Right kidney (tissue), 9 donors: ENCODE measurements at places on chromosomes 5 and 9.

- DNase-seq = no peak
Observed at GRCh38 chr5:97243353-97243752, 60.3 kb upstream of the RIOK2 start.

DNA sequence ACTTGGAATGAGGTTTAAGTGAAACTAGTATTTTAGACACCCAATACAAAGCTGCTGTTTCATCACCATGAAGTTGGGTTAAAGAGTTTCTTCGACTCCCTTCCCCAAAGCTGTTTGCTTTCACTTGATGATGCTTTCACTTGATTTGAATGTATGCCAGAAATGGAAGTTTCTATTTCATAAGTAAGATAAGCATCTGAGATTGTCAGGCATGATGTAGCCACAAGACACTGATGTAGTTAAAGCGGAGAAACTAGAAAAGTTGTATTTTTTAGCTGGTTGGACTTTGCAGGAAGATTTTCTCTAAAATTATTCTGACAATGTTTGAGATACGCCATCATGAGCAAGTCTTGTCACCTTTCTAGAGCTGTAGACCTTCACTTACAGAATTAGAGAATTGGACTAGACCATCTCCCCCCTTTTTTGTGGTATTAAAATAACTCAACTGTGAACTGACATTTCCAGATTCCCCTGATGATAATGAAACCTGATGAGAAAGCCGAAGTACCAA, 20.0 kb downstream of the MOCS2 start:
- DNase-seq = no peak

- DNase-seq = no peak
Observed at GRCh38 chr5:66933066-66933465, 263.5 kb downstream of the CD180 start.

- DNase-seq = no peak
Observed at GRCh38 chr9:102354041-102354440, 615.6 kb upstream of the GRIN3A start.

- no peak for DNase-seq
Observed at GRCh38 chr5:81207009-81207408, 26.1 kb upstream of the CKMT2 start.

DNA sequence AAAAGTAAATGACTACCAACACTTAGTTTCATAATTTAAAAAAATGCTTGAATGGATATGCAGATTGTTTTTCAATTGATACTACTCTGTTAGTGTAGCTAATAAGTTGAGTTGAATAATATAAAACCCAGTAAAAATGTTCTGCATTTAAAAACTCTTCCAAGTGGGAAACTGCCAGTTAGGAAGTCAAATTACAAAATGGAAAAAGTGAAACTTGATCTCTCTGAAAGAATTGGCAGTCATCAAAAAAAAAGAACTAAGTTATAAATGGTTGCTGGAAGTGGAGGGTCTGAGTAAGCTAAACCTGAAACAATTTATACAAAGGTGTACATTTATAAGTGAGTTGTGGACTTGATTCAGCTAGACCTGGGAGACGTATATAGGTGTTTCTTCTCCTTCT, 52.4 kb downstream of the VCAN start:
- DNase-seq = no peak

GRCh38 chr9:131253891-131254491, 22.3 kb downstream of the FAM78A start:
- no peak for DNase-seq

GRCh38 chr9:113380869-113381378, 4.1 kb upstream of the HDHD3 start:
- no peak for DNase-seq

DNA sequence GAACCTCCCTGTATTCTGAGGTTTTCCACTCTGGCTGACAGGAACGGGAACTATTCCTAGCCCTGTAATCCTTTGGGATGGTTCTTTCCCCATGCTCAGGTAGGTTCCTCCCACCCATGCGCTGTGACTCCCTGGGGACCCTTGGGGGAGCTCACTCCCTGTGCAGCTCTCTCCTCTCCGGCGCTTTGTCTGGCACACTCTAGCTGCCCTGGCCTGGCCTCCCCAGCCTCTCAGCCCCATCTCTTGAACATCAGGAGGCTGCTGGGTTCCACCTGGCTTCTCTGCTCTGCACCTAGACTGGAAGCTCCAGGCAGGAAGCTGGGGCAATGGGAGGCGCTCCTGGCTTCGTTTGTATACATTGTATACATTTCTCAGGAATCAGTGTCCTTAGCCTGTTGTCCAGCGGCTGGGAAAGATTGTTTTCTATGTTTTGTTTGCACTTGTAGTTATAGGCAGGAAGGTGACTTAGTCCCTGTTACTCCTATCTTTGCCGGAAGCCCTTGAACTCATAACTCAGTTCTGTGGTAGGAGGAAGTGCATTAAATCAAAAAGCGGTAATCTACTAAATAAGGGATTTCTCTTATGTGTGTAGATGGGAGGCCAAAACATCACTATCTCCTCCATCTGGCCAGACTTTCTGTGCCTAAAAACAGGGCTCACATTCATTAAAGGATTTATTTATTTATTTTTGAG, 20.4 kb downstream of the SLC25A25 start:
- no peak for DNase-seq

DNA sequence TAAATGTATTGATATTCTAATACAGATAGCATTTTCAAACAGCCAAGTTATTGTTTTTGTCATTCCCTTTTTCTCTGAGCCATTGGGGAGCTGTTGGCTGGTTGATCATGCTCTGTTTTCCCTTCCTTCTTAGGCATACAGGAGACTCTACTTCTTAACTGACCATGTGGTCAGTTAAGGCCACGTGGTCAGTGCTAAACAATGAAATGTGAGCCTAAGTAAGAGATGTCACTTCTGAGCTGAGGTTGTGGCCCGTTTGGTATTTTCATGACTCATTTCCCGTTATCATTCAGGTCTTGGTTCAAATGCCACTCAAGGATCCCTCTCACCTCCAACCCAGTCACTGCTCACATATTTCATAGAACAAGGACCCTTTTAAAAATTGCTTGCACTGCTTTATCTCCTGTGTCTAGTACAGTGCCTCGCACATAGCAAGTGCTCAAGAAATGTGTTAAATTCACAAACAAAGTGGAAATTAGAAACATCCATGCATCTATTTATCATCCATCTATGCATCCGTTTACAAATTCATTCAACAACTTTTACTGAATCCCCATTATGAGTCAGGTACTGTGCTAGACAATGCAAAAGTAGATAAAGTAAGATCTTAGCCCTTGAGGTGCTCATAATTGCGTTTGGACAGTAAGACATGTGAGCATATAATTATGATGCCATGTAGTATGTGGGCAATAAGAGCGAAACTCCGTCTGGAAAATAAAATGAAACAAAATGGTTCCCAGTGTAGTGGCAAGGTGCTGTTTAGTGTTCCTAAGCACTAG, 50.7 kb downstream of the ARRDC3 start:
- no peak for DNase-seq

DNA sequence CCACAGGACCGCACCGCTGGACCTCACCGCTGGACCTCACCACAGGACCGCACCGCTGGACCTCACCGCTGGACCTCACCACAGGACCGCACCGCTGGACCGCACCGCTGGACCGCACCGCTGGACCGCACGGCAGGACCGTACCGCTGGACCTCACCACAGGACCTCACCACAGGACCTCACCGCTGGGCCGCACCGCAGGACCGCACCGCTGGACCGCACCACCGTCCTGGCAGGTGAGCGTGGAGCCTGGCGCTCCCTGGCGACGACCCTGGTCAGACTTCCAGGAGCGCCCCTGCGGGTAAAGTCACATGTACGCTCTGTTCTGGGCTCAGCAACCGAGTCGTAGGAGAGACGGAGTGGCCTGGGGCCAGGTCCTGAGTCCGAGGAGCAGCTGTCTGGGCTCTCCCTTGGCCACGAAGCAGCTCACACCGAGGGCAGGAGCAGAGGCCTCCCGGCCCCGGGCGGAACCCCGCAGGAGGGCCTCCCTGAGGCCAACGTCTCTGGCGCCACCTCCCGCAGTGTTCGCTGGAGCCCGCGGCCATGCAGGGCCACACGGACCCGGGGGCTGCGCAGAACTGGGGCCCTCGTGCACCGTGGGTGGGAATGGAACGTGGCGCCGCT, 30.5 kb downstream of the MRPL36 start:
- no peak for DNase-seq

GRCh38 chr9:37694355-37694754, 43.6 kb downstream of the FRMPD1 start:
- no peak for DNase-seq

DNA sequence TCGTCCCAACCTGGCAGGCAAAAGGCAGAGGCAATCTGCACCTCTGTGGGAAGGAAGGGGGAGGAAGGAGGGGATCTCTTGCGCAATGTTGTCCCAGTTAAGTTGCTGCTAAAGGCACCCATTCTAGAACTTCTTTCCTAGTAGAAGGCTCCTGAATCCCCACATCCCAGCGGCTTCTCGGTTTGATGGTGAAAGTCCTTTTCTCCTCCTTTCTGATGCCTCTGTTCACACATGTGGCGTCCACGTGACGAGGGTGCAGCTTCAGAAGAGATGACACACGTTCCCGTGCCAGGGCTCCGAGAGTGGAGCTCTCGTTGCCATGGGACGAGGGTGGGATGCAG, 96.9 kb upstream of the FCN2 start:
- DNase-seq = no peak
